Hematopoietic multipotent progenitor cell treated with erythropoietin and hydrocortisone succinate and interleukin-3 and kit ligand, for 6 days (in vitro differentiated cells): ENCODE measurements at places on chromosomes 6 and 20.

DNA sequence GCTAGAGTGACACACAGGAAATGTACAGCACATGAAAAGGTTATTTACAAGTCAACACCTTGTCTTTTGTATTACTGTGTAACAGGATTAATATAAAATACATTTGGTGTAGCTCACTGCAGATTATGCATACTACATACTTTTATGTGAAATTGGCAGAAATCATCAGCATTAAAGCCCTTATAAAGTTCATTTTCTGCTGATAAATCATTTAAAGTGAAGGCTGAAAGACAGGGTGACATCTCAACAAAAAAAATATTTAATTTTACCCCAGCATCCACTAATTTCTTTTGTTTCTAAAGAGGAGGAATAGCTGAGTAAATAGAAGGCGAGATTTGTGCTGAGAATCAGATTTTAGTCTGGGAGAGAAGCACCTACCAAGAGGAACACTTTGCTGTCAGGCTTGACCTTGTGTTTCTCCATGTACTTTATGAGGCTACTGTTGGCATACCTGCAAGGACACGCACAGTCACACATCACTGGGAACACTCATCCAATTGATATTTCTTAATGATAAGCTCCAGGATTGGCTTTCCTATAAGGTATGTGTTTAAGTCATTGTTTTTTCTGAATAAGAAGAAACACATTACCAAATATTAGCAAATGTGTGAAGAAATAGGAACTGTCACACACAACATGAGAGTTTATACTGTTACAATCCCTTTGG, 146.6 kb upstream of the SLC22A16 start:
- DNase-seq = no peak

- no peak for DNase-seq
Measured at GRCh38 chr6:108707328-108707976, 140.8 kb upstream of the ARMC2 start.

DNA sequence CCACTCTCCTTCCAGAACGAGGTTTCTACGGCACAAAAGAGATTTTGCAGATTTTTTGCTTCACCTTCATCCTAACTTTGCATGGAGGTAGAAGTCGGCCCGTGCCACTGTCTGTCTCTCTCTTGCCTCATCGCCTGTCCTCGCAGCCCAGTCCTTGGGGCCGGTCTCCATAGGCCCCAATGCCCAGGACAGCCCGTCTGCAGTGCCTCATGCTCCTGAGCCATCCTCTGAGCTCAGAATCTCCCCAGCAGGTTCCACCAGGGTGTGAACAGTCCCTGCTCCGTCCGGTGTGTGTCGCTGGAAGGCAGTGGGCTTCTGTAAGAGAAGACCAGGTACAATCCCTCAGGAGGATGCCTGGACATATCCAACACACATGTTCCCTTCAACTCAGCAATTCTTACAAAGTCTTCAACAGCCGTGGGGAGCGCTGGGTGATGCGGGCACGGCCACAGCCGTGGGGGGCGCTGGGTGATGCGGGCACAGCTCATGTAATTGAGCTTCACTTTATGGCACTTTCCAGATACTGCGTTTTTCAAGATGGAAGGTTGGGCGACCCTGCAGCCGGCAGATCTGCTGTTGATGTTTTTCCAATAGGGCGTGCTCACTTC, 231.9 kb downstream of the DLL1 start:
- DNase-seq = no peak

DNA sequence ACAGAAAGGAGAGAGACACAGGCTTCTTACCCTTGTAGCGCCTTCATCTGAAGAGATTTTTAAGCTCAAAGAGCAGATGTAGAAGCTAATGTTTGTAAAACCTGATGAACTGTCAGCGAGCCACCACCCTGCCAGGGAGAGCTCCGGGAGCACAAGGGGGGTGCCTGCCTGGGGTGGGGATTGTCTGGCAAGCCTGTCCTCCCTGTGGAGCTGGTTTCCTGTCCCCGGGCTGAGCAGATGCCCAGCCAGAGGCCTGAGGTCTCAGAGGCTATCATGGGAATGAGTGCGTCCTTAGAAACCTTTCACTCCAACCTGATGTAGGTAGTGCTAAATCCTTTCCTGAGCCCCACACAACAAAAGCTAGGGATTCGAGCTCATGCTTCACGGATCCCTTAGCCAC, 41.9 kb upstream of the NR2E1 start:
- no peak for DNase-seq

DNA sequence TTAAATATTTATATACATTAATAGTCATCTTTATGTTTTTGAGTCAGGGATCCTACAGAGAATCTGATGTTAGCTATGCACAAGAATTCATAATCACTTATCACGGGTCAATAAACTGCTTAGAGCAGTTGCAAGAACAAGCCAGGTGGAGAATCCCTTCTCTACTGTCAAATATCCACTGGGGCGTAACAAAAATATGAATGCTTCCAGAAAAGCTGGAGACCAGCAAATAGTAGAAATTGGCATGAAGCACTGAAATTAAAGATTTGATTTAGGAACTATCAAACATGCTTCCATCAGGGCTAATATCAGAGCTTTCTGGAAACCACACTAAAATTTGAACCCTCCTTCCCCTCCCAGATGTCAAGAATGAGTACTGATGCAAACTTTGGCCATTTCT, 37.3 kb downstream of the ADGRG6 start:
- DNase-seq = no peak

- no peak for DNase-seq
Measured at GRCh38 chr6:168888786-168889345, 364.8 kb downstream of the THBS2 start.

- no peak for DNase-seq
Measured at GRCh38 chr6:127458222-127458621, 967 bp downstream of the KIAA0408 start.

GRCh38 chr20:2261046-2261485, 34.7 kb upstream of the TGM3 start:
- DNase-seq = no peak

DNA sequence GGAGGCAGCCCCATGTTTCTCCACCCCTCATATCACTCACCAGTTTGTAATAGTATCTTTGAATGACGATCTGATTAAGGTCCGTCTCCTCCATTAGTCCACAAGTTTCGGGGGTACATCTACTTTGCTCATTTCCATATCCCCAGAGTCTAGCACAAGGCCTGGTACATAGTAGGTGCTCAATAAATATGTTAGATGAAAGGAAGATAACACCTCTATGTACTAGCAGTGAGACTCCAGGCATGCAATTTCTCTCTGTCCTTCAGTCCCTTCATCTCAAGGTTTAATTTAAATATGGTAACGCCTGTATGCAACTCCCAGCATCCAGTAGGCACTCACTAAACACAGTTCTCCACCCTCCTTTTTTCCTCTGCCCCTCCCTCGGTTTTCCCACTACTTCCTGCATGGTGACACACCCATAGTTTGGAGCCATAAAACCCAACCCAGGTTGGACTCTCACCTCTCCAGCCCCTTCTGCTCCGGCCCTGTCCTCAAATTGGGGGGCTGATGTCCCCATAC, 461 bp upstream of the HNF4A start:
- no peak for DNase-seq

GRCh38 chr20:35319871-35320197, 27.6 kb upstream of the FAM83C start:
- DNase-seq = no peak

GRCh38 chr20:57526087-57526884, 1.3 kb upstream of the CTCFL start:
- peak; percentile 73 for DNase-seq

- no peak for DNase-seq
Measured at GRCh38 chr20:47191956-47192355, 164.5 kb downstream of the ZMYND8 start.

- no peak for DNase-seq
Measured at GRCh38 chr6:13527671-13528056, 40.3 kb upstream of the GFOD1 start.

- no peak for DNase-seq
Measured at GRCh38 chr6:106557837-106558236, 71.5 kb downstream of the RTN4IP1 start.

GRCh38 chr20:7930343-7930742, 9.9 kb downstream of the HAO1 start:
- DNase-seq = peak; percentile 5

DNA sequence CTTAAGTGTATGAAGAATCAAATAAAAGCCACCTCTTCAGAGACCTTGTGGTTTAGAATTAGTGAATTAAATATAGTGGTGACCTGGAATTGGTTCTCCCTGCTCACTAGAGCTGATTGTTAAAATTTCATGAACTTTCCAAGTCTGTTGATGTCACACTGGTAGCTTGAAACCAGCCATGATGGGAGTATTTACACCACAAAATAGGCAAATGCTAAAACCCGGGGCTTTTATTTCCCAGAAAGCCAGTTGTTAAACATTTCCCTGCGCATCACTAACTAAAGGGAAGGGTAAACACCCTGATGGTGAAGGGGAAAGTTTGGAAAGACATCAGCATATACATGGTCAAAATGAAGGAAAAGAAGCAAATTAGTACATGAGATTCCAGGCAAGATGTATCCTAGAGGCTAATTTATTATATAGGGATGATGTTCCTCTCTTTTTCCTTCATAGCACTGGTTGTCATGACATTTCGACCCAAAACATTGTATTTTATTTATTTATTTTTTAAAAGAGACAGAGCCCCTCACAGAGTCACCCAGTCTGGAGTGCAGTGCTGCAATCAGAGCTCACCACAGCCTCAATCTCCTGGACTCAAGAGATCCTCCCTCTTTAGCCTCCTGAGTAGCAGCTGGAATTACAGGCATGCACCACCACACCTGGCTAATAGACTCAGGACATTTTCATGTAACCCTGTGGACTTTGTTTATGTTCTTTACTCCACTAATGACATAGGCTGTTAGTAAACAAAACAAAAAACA, 123.2 kb downstream of the RIN2 start:
- no peak for DNase-seq

DNA sequence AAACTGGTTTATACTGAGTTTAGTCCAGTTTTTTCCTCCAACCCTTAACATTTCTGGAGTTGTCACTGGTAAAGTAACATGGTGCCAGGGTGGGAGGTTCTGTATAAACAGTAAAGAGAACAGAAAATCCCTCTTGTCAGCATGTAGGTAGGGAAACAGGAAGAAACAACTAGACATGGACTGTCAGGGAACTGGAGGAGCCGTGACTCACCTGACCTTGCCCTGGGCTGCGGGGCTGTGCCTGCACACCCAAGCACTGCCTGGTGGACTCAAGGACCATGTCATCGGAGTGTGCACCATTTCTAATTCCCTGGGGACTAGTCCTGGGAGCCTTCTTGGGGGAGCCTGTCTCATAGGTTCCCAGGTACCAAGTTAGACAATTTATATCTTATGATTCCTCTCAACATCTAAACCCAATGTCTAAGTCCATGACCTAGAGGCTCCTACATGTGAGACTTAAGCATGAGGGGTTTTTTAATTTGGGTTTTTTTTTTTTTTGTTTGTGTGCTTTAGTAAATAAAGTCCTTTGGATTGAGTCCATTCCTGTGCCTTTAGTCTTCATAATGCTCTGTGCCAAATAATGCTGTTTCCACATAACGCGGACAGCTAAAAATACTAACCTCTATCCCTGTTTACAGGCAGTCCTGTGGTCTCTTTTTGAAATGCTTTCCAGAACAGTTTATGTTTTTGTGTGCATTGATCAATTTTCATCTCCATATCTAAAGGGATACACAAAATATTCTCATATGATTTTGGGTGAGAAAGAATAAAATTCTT, 136.9 kb upstream of the SUPT3H start:
- no peak for DNase-seq

DNA sequence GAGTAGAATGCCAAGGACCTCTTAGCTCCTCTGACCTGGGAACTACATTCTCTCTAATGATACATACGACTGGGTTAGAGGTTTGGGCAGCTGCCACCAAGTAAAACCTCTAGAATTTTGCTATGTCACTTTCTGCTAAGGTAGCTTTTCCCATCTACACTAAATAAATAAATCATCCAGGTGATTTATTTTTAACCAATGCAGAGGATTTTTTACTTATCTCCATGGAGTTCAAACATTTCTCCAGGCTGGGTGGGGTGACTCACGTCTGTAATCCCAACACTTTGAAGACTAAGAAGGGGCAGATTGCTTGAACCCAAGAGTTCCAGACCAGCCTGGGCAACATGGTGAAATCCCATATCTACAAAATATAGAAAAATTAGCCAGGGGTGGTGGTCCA, 27.1 kb downstream of the HNF4A start:
- DNase-seq = no peak
